ENCODE measurements at places on chromosomes 5 and 9. TPM values are rescaled to one million over a fixed set of nuclear protein-coding genes. Genes with fewer than 3 reads are reported as not detected.

GRXCR2 gene
- not detected for total RNA-seq

RBM18 gene
- total RNA-seq = 15.6 TPM

STPG3 gene
- total RNA-seq = not detected

PTPA gene
- total RNA-seq = 95.3 TPM

ANKRD33B gene
- 3.3 TPM for total RNA-seq

SHOC1 gene
- not detected for total RNA-seq

ADAMTS12 gene
- total RNA-seq = 2.9 TPM

CCDC192 gene
- not detected for total RNA-seq

SLC46A2 gene
- total RNA-seq = not detected

GCNT4 gene
- total RNA-seq = 0.92 TPM

CA9 gene
- 0.61 TPM for total RNA-seq

PCDH1 gene
- total RNA-seq = 159 TPM

FST gene
- 0.81 TPM for total RNA-seq

KIF24 gene
- 2.8 TPM for total RNA-seq

AGXT2 gene
- total RNA-seq = not detected

SLC22A4 gene
- 13.4 TPM for total RNA-seq

FAM200C gene
- 4.3 TPM for total RNA-seq

NOXA1 gene
- total RNA-seq = 41.5 TPM

VCAN gene
- 8.8 TPM for total RNA-seq

FBP2 gene
- total RNA-seq = not detected

PELO gene
- 14.9 TPM for total RNA-seq

NIM1K gene
- total RNA-seq = 0.20 TPM

XRCC4 gene
- 6.4 TPM for total RNA-seq

DCANP1 gene
- total RNA-seq = not detected

GALNT12 gene
- 54.6 TPM for total RNA-seq

RETREG1 gene
- total RNA-seq = 102 TPM

PCDHGC4 gene
- 0.75 TPM for total RNA-seq

SLC6A7 gene
- 15.2 TPM for total RNA-seq

RNF183 gene
- total RNA-seq = 1.1 TPM

ZNF354C gene
- 1.7 TPM for total RNA-seq

S100Z gene
- total RNA-seq = 0.78 TPM

FAM169A gene
- total RNA-seq = 2.7 TPM

TDRD7 gene
- 33.4 TPM for total RNA-seq

TEK gene
- 3.9 TPM for total RNA-seq

QRFP gene
- total RNA-seq = 0.24 TPM

GRIA1 gene
- 0.54 TPM for total RNA-seq

NTNG2 gene
- 0.41 TPM for total RNA-seq

PCDHB14 gene
- total RNA-seq = 6.1 TPM

ZFP37 gene
- 0.51 TPM for total RNA-seq

IER5L gene
- 5.8 TPM for total RNA-seq

IL4 gene
- not detected for total RNA-seq

KCNV2 gene
- total RNA-seq = not detected

PITX1 gene
- 5.0 TPM for total RNA-seq

PCDHA10 gene
- total RNA-seq = 0.29 TPM

ENTPD2 gene
- total RNA-seq = 10.7 TPM

C5 gene
- 1.3 TPM for total RNA-seq

KIAA0825 gene
- total RNA-seq = 3.6 TPM

GAPT gene
- 0.43 TPM for total RNA-seq

LECT2 gene
- total RNA-seq = not detected

SLC1A3 gene
- 7.9 TPM for total RNA-seq

ROR2 gene
- 56.0 TPM for total RNA-seq

HRH2 gene
- total RNA-seq = 0.32 TPM

NUTM2G gene
- total RNA-seq = not detected

CDH6 gene
- 0.81 TPM for total RNA-seq

GPR21 gene
- total RNA-seq = 2.6 TPM

ACOT12 gene
- total RNA-seq = not detected

SLC36A2 gene
- total RNA-seq = not detected

PGGT1B gene
- 72.6 TPM for total RNA-seq

HTR4 gene
- 18.8 TPM for total RNA-seq

ANKRD18A gene
- 15.9 TPM for total RNA-seq

Measured in mucosa of descending colon (tissue), 3 donors.